Esophagus muscularis mucosa (tissue), 4 donors: ENCODE measurements at places on chromosomes 6 and 20. TPM values are rescaled to one million over a fixed set of nuclear protein-coding genes. Genes with fewer than 3 reads are reported as not detected.

OXT gene
- not detected for total RNA-seq

ZSCAN16 gene
- 3.3 TPM for total RNA-seq

RAET1L gene
- total RNA-seq, result not detected

OR2H2 gene
- total RNA-seq, result not detected

DLK2 gene
- 0.32 TPM for total RNA-seq

CLPSL1 gene
- not detected for total RNA-seq

DLL1 gene
- total RNA-seq, result 3.7 TPM

CTCFL gene
- total RNA-seq, result not detected

RIMS1 gene
- 88.6 TPM for total RNA-seq

HINT3 gene
- 33.8 TPM for total RNA-seq

PNPLA1 gene
- not detected for total RNA-seq

HLA-G gene
- not detected for total RNA-seq

GNRH2 gene
- total RNA-seq, result not detected

PTCRA gene
- total RNA-seq, result not detected

EFCAB8 gene
- total RNA-seq, result not detected

SLX4IP gene
- total RNA-seq, result 1.2 TPM

APCDD1L gene
- total RNA-seq, result 0.33 TPM

NFATC2 gene
- 14.4 TPM for total RNA-seq

MYLK4 gene
- 0.34 TPM for total RNA-seq

BPIFB2 gene
- total RNA-seq, result not detected

SSTR4 gene
- total RNA-seq, result not detected

SLC52A3 gene
- total RNA-seq, result 1.5 TPM

RMND1 gene
- total RNA-seq, result 18.7 TPM

C20orf144 gene
- 0.23 TPM for total RNA-seq

GRIK2 gene
- total RNA-seq, result 0.46 TPM

PRPH2 gene
- total RNA-seq, result 1.2 TPM

PACRG gene
- total RNA-seq, result 3.5 TPM

HSPA1L gene
- 3.7 TPM for total RNA-seq

SIGLEC1 gene
- 13.8 TPM for total RNA-seq

DZANK1 gene
- 1.3 TPM for total RNA-seq

CCN2 gene
- 500 TPM for total RNA-seq

MOCS1 gene
- total RNA-seq, result 37.3 TPM

EMILIN3 gene
- total RNA-seq, result 5.6 TPM

TREML1 gene
- not detected for total RNA-seq

MICB gene
- total RNA-seq, result 0.46 TPM

CD40 gene
- total RNA-seq, result 10.0 TPM

IL17F gene
- not detected for total RNA-seq

LPIN3 gene
- 9.4 TPM for total RNA-seq

COL12A1 gene
- total RNA-seq, result 439 TPM

COL10A1 gene
- total RNA-seq, result not detected

ENPP4 gene
- 21.7 TPM for total RNA-seq

HSPA12B gene
- 20.4 TPM for total RNA-seq
